ENCODE measurements at places on chromosomes 1 and 21. TPM values are rescaled to one million over a fixed set of nuclear protein-coding genes. Genes with fewer than 3 reads are reported as not detected.
A peak's percentile ranks its signal among the peaks of the same experiment; 100 is the strongest.

RIPPLY3 gene
- not detected for total RNA-seq

GRCh38 chr1:243507001-243507671, 251.3 kb downstream of the SDCCAG8 start:
- no peaks in the 10 kb centered on the region for H3K4me1 ChIP-seq
- no peak overlapping the region for H3K4me3 ChIP-seq
- no peaks in the 10 kb centered on the region for H3K27me3 ChIP-seq
- H3K27ac ChIP-seq, result no peak overlapping the region

MTARC2 gene
- 23.6 TPM for total RNA-seq

- H3K4me3 ChIP-seq, result no peak overlapping the region
- no peaks in the 10 kb centered on the region for H3K27me3 ChIP-seq
- H3K4me1 ChIP-seq, result no peaks in the 10 kb centered on the region
- no peaks in the 10 kb centered on the region for H3K36me3 ChIP-seq
- no peak for DNase-seq
Observed at GRCh38 chr21:32120230-32120629, 158.6 kb downstream of the MIS18A start.

GRCh38 chr1:113247355-113247754, 143.0 kb upstream of the MAGI3 start:
- no peaks in the 10 kb centered on the region for H3K4me1 ChIP-seq
- no peak overlapping the region for H3K4me3 ChIP-seq
- H3K27ac ChIP-seq, result no peak overlapping the region
- H3K36me3 ChIP-seq, result no peaks in the 10 kb centered on the region

FALEC gene
- total RNA-seq, result not detected

DNA sequence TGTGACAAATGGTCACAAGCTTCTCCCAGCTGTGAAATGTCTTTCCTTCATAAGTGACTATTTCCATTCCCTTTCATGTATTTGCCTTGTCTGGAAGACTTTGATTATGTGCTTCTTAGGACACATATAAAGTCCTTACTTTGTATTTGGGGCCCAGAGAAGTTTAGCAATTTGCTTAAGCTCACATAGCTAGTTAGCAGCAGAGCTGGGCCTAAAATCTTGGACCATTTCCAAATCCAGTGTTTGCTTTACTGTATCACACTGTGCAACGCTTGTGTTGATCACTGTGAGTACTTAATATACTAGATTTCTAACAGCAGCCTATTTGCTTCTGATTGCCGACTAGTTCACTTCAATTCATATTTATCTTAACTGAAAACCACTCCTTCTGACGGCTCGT, 2.2 kb upstream of the KCNA3 start:
- no peak for DNase-seq
- peaks cover 3% of the 10 kb centered on the region for H3K27me3 ChIP-seq
- H3K4me1 ChIP-seq, result peaks cover 19% of the 10 kb centered on the region

DNA sequence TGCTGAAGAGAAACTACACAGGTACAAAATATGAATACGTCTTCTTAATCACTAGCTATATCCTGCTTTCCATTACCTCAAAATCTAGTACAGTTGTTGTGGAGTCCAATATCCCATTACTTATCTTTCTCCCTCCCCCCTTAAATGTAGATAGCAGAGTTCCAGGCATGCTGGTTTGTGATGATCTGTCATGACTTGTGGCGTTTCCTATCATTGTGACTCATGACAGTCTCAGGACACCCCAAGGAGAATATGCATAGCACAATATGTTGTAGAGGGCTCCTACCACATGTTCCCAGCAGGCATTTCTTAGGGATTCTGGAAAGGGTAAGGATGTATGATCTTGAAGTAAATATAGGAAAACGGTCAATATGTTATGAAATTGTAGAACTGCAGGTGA, 206.9 kb downstream of the USH2A start:
- H3K27me3 ChIP-seq, result no peaks in the 10 kb centered on the region
- no peaks in the 10 kb centered on the region for H3K36me3 ChIP-seq
- H3K4me1 ChIP-seq, result no peaks in the 10 kb centered on the region

DNA sequence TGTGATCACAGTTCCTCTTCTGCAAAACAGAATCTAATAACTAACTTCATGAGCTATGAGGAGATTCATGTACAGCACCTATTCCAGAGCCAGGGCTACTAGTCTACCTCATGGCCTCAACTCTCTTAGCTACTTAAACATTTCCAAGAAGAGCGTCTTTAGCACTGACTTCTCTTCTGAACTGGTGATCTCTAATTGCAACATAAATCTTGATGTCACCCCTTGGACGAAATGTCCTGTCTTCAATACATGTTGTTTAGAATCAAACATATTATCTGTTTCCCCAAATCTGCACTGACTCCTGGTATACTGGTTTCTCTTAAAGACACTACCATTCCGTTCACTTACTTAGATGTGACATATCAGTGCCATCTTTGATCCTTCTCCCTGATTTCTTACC, 88.2 kb downstream of the GRIK1 start:
- no peak overlapping the region for H3K4me3 ChIP-seq
- no peaks in the 10 kb centered on the region for H3K4me1 ChIP-seq
- DNase-seq, result no peak
- no peaks in the 10 kb centered on the region for H3K36me3 ChIP-seq
- H3K27me3 ChIP-seq, result no peaks in the 10 kb centered on the region
- no peak overlapping the region for H3K27ac ChIP-seq

DNA sequence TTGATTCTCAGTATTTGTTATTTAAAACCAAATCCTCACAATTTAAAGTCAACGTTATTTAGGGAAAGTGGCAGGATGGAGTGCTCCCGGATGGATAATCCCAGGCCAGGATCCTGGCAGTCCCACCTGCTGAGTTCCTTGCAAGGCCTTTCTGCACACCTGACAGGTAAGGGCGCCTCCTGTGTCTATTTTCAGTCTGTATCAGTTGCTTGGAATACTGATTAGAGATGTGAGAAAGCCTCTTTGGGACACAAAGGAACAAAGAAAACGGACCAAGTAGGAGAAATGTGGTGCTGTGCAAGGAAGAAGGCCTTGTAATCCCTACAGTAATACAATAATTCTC, 12.2 kb downstream of the STYXL2 start:
- no peaks in the 10 kb centered on the region for H3K4me1 ChIP-seq
- no peak for DNase-seq
- peak overlapping the region; percentile 70 for H3K27ac ChIP-seq
- no peak overlapping the region for H3K4me3 ChIP-seq

SPTA1 gene
- not detected for total RNA-seq

- H3K36me3 ChIP-seq, result peaks cover 16% of the 10 kb centered on the region
- peaks cover 37% of the 10 kb centered on the region for H3K4me1 ChIP-seq
- peak; percentile 72 for DNase-seq
- H3K27me3 ChIP-seq, result no peaks in the 10 kb centered on the region
- no peak overlapping the region for H3K4me3 ChIP-seq
Observed at GRCh38 chr1:204128964-204129896, 22.6 kb downstream of the ETNK2 start.

- H3K27ac ChIP-seq, result no peak overlapping the region
- DNase-seq, result no peak
- H3K36me3 ChIP-seq, result no peaks in the 10 kb centered on the region
- no peak overlapping the region for H3K4me3 ChIP-seq
Observed at GRCh38 chr1:48581270-48581669, 109.3 kb upstream of the SPATA6 start.

- H3K27me3 ChIP-seq, result no peaks in the 10 kb centered on the region
- no peaks in the 10 kb centered on the region for H3K36me3 ChIP-seq
- DNase-seq, result no peak
- no peak overlapping the region for H3K27ac ChIP-seq
- peak overlapping the region; percentile 36 for H3K4me3 ChIP-seq
- H3K4me1 ChIP-seq, result peaks cover 25% of the 10 kb centered on the region
Observed at GRCh38 chr1:204578867-204579664, 62.9 kb downstream of the MDM4 start.
